Esophagus muscularis mucosa (tissue), 4 donors: ENCODE measurements at places on chromosomes 5 and 9.

- H3K27ac ChIP-seq: no peak overlapping the region
- peaks cover 11% of the 10 kb centered on the region for H3K4me1 ChIP-seq
- no peaks in the 10 kb centered on the region for H3K27me3 ChIP-seq
- no peak overlapping the region for H3K4me3 ChIP-seq
Observed at GRCh38 chr9:116327701-116328405, 174.3 kb downstream of the PAPPA start.

DNA sequence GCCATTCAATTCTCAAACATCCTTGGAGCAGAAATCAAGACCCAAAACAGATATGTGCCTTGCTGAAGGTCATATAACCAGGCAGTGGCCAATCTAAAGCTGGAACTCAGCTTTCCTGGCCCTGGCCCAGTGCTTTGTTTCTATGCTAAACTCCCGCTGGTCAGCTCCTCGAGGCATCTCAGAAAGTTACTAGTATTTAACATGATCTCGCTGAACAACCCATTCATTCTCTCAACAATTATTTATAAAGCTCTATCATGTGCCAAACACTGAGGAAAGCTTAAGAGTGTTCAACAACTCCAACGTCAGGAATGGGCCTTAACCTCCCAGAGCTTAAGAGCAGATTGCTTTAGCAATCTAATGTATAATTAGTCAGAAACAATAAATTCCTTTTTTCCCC is 54.0 kb downstream of the FOXD1 start:
- no peaks in the 10 kb centered on the region for H3K27me3 ChIP-seq
- DNase-seq: peak; percentile 21
- no peak overlapping the region for H3K4me3 ChIP-seq
- no peaks in the 10 kb centered on the region for H3K4me1 ChIP-seq
- H3K27ac ChIP-seq: no peak overlapping the region
- no peaks in the 10 kb centered on the region for H3K36me3 ChIP-seq

DNA sequence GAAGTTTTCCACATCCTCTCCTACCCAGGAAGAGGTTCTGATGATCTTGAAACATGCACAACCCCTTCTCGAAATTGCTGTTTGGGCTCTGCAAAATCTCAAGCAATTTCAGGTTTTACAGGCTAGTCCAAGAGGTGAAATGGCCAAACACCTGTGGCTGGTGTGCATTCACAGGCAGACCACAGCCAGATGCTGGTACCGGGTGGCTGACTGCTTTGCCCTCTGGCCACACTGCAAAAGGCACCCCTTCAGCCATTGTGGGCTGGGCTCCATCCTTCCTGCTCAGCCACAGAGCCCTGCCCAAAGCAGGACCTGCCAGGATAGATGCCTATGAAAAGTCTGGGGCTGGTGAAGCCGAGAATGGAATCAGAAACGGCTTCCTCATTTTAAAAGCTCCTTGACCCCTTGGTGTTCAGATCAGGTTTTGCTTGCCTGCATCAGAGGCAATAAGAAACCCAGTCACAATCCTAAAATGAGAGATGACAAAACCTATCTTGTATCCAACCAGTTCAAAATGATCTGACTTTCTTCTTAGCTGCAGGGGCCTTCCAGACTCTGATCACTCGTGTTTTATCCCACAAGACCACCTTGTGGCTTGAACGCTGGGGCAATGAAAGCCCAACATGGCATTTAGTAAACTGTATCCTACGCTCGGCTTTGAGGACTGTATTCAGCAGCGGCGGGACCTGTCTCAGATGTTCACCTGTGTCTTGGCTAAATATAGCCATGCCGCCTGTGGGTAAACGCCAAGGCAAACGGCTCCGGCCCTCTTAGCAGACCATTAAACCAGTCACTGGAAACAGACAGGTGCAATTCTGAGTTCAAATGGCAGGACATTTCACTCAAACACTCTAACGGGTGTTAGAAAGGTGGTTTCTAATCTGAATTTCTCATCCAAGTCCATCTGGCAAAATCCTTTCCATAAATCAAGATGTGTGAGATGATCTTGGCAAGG is 49.6 kb downstream of the EPB41L4B start:
- H3K4me3 ChIP-seq: no peak overlapping the region
- H3K27ac ChIP-seq: no peak overlapping the region
- no peaks in the 10 kb centered on the region for H3K27me3 ChIP-seq
- H3K36me3 ChIP-seq: no peaks in the 10 kb centered on the region

DNA sequence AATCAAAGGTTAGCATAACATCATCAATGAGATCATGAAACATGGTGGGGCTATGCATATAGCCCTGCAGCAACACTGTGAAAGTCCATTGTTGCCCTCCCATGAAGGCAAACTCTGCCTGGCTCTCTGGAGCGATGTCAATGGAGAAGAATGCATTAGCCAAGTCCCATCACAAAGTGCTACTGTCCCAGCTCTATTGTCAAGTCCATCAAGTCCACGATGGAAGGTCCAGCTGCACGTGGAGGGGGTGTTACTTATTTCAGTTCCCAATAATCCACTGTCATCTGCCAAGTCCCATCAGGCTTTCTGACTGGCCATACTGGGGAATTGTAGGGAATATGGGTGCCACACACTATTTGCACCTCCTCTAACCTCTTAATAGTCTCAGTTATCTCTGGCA is 10.8 kb downstream of the DMAC1 start:
- DNase-seq: no peak
- no peaks in the 10 kb centered on the region for H3K4me1 ChIP-seq
- no peaks in the 10 kb centered on the region for H3K27me3 ChIP-seq
- no peak overlapping the region for H3K4me3 ChIP-seq
- H3K36me3 ChIP-seq: peaks cover 16% of the 10 kb centered on the region

- no peak for DNase-seq
- H3K4me1 ChIP-seq: peaks cover 29% of the 10 kb centered on the region
- H3K4me3 ChIP-seq: no peak overlapping the region
- H3K27ac ChIP-seq: no peak overlapping the region
- no peaks in the 10 kb centered on the region for H3K36me3 ChIP-seq
Observed at GRCh38 chr9:16752601-16753000, 117.9 kb downstream of the BNC2 start.
